ENCODE measurements at places on chromosomes 1 and 21.

DNA sequence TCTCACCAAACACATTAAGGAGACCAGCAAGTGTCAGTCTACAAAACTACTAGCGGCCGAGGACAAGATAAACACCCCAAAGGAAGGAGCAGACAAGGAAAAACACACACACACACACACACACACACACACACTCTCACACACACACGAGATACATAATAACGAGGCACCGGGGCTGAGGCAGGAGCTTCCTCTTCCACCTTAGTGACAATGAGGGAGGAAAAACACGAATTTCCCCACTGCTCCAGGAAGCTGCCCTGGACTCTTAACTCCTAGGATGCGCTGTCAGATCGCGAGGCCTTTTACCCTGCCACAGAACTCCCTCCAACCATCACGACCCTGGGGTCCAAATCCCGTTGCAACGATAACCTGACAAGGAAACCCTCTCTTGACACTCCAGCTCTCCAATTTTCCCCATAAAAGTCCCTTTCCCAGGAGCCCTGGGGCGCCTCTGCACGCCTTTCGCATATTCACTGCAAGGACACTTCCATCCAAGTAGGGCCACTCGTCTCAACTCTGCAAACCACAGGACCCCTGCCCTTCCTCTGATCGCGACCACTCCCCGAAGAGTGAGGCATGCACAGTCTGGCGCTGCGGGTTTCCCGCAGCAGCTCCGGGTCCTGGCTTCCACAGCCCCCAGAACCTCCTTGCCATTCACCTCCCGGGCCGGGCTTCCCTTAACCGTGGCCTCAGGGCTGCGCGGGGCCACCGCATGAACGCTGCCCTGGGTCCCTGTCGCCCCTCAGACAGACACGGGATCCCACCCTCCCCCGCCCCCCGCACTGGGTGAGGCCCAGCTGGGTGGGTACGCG is 581 bp downstream of the ETV3 start:
- DNase-seq = no peak
- peak overlapping the region; percentile 97 for H3K27ac ChIP-seq
- peaks cover 9% of the 10 kb centered on the region for H3K36me3 ChIP-seq
- no peaks in the 10 kb centered on the region for H3K27me3 ChIP-seq

DNA sequence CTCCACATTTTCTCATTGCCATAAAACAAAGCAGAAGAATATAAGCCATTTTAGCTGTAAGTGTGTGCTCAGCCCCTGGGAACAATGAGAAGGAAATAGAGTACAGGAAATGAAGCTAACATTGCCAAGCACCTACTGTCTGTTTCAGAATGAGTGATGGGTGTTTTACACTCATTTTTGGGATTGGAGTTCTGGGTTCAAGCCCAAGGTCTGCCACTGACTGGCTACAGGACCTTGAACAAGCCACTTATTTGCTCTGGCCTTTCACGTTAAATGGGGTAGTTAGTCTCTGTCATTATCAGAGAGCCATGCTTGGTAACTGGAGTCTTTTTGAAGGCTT is 80.7 kb upstream of the KAZN start:
- H3K27me3 ChIP-seq = peaks cover 27% of the 10 kb centered on the region
- H3K4me1 ChIP-seq = no peaks in the 10 kb centered on the region
- no peaks in the 10 kb centered on the region for H3K36me3 ChIP-seq
- no peak for DNase-seq

- H3K4me3 ChIP-seq = no peak overlapping the region
- H3K27ac ChIP-seq = no peak overlapping the region
- H3K27me3 ChIP-seq = peaks cover 11% of the 10 kb centered on the region
- DNase-seq = no peak
- H3K4me1 ChIP-seq = no peaks in the 10 kb centered on the region
Measured at GRCh38 chr1:162305969-162306368, 70.7 kb downstream of the SPATA46 start.

- H3K36me3 ChIP-seq = peaks cover 5% of the 10 kb centered on the region
- H3K27me3 ChIP-seq = peaks cover 69% of the 10 kb centered on the region
- no peak overlapping the region for H3K4me3 ChIP-seq
- no peak overlapping the region for H3K27ac ChIP-seq
Measured at GRCh38 chr1:157696966-157697628, 3.5 kb downstream of the FCRL3 start.

- H3K36me3 ChIP-seq = no peaks in the 10 kb centered on the region
- H3K27ac ChIP-seq = peak overlapping the region; percentile 16
- peaks cover 16% of the 10 kb centered on the region for H3K4me1 ChIP-seq
- H3K27me3 ChIP-seq = no peaks in the 10 kb centered on the region
- peak overlapping the region; percentile 77 for H3K4me3 ChIP-seq
Measured at GRCh38 chr1:194289569-194290266, 1103.3 kb upstream of the B3GALT2 start.

GRCh38 chr1:22237433-22238093 is 94.7 kb upstream of the WNT4 start:
- H3K27ac ChIP-seq = no peak overlapping the region
- no peak for DNase-seq
- peaks cover 2% of the 10 kb centered on the region for H3K36me3 ChIP-seq
- no peaks in the 10 kb centered on the region for H3K4me1 ChIP-seq
- no peak overlapping the region for H3K4me3 ChIP-seq

DNA sequence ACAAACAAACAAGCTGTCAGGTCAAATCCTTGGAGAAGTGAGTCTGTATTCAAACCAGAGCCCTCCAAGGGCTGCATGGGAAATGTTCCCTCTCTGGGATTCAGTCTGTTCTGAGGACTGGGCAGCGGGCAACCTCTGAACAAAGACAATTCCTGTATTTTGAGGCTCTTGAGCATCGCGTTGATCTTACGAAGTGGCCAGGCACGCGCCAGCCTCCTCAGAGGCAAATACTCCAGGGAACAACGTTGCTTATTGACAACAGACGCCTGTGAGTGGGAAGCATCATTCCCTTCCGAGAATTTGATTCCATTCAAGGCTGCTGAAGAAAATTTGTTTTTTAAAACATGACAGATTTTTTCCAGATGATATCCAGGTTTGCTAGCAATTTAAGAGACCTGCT is 20.0 kb upstream of the TACSTD2 start:
- no peak overlapping the region for H3K27ac ChIP-seq
- peaks cover 39% of the 10 kb centered on the region for H3K27me3 ChIP-seq
- no peak overlapping the region for H3K4me3 ChIP-seq
- DNase-seq = no peak
- H3K36me3 ChIP-seq = peaks cover 2% of the 10 kb centered on the region

DNA sequence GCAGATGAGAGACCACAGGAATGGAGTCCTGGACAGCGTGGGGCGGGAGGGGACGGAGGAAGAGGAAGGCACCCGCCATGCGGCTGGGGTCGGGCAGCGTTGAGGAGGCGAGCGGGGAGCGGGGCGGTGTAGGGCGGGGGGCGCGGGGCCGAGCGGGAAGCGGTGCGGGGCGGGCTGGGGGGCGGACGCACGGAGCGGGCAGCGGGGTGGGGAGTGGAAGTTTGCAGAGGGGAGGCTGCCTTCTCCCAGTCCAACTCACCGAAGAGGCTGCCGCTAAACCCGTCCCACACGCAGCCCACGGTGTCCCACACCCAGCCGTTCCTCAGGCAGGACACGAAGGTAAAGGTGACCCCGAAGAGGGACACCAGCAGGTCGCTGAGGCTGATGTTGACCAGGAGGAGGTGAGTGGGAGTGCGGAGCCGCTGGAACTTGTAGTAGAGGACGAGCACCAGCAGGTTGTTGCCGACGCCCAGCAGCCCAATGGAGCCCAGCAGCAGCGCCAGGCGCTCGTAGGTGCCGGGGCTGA is 483 bp downstream of the CHML start:
- peaks cover 16% of the 10 kb centered on the region for H3K4me1 ChIP-seq
- peak overlapping the region; percentile 67 for H3K27ac ChIP-seq
- H3K27me3 ChIP-seq = no peaks in the 10 kb centered on the region
- peak overlapping the region; percentile 91 for H3K4me3 ChIP-seq
- peaks cover 3% of the 10 kb centered on the region for H3K36me3 ChIP-seq

- no peak overlapping the region for H3K4me3 ChIP-seq
- H3K27me3 ChIP-seq = peaks cover 36% of the 10 kb centered on the region
- H3K4me1 ChIP-seq = no peaks in the 10 kb centered on the region
- no peak overlapping the region for H3K27ac ChIP-seq
- H3K36me3 ChIP-seq = no peaks in the 10 kb centered on the region
Measured at GRCh38 chr1:58063095-58063494, 483.4 kb downstream of the OMA1 start.

- no peak overlapping the region for H3K27ac ChIP-seq
- peaks cover 15% of the 10 kb centered on the region for H3K4me1 ChIP-seq
- DNase-seq = no peak
Measured at GRCh38 chr1:151958959-151959358, 34.7 kb downstream of the S100A10 start.

DNA sequence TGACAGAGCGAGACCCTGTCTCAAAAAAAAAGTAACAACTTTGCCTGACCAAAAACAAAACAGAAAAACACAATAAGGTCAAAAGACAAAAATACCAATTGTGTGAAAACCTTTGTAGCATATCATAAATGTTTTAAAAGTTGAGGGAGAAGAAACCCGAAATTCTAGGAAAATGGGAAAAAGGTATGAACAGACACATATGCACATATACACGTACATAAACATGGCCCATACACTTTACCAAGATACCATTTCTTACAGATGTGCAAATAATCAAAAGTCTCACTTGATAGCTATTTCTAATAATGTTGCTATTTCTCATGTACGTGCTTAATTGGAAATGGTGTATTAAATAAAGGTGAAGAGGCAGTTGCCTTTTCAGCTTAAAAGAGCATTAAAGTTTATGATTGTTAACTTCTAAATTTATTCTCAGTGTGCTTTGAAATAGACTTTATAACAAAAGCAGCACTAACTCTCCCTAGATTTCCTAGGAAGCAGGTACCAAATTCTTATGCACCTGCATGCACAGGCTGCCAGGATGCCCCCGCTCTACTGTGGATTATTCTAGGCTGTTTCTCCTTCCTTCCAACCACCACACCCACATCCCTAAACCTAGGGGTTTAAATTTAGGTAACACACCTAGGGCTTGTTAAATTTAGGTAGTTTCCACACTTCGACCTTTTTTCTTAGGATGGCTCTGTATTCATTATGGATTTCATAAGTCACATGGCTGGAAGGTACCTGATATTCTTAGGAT is 33.8 kb downstream of the ADARB1 start:
- H3K4me1 ChIP-seq = peaks cover 57% of the 10 kb centered on the region
- no peak overlapping the region for H3K4me3 ChIP-seq
- no peak for DNase-seq
- H3K27ac ChIP-seq = no peak overlapping the region

GRCh38 chr1:155000411-155000725 is 2.2 kb upstream of the ZBTB7B start:
- DNase-seq = no peak
- H3K27ac ChIP-seq = peak overlapping the region; percentile 96
- H3K27me3 ChIP-seq = no peaks in the 10 kb centered on the region
- peak overlapping the region; percentile 99 for H3K4me3 ChIP-seq
- H3K36me3 ChIP-seq = peaks cover 3% of the 10 kb centered on the region

DNA sequence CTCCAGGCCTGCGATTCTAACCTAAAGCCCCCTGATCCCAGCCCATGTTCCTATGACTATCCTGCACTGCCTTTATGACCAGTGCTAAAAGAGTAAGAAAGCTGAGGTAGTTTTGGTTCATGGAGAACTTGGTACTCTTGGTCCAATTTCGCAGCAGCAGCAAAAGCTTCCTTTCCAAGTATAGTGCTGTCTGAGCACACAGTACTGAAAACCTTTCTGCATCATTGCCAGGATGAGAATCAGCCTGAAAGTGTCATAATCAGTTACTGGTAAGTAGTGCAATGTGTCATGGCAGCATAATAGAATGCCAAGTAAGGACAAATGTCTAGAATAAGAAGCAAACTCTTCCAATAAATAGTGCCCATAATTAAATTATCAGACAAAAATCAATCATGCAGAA is 889.6 kb upstream of the ADGRL4 start:
- no peak for DNase-seq
- no peak overlapping the region for H3K27ac ChIP-seq
- no peak overlapping the region for H3K4me3 ChIP-seq
- H3K27me3 ChIP-seq = no peaks in the 10 kb centered on the region
- H3K36me3 ChIP-seq = no peaks in the 10 kb centered on the region

GRCh38 chr1:95003433-95003738 is 69.4 kb downstream of the ALG14 start:
- DNase-seq = no peak
- no peak overlapping the region for H3K27ac ChIP-seq
- no peaks in the 10 kb centered on the region for H3K27me3 ChIP-seq
- no peak overlapping the region for H3K4me3 ChIP-seq
- H3K36me3 ChIP-seq = no peaks in the 10 kb centered on the region

DNA sequence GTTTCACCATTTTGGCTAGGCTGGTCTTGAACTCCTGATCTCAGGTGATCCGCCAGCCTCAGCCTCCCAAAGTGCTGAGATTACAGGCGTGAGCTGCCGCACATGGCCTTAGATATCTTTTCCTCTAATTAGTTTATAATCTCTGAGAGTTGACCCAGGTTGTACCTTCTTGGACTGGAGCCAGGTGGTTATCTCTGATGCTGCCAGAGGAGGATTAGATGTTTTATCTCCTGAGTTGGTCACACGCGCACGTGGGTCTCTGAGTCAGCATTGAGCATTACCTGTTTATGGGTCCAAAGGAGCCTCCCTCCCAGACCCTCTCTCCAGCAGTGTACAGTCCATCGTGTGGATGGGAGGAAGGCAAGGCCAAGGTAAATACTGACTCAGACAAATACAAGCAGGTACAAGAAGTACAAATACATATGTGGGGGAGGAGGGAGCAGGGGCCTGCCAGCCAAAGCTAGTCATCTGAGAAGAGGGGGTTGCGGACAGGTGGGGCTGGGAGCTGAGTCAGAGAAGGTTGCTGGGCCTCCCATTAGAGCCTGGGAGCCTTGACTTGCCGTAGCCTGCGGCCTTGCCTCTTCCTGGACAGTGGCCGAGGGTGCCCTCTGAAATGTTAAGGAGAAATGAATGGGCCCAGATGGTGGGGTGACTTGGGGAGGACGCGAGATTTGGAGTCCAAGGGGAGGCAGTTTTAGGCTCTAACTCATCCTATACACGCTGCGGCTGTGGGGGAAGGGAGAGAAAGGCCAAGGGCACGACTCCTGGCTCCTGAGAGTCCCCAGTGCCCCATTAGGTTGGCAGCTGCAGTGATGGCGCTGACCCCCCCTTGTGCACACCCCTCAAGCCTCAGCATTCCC is 13.1 kb downstream of the IL6R start:
- peaks cover 7% of the 10 kb centered on the region for H3K36me3 ChIP-seq
- H3K4me3 ChIP-seq = peak overlapping the region; percentile 89
- DNase-seq = no peak
- no peaks in the 10 kb centered on the region for H3K27me3 ChIP-seq
- H3K27ac ChIP-seq = peak overlapping the region; percentile 98

Data from T-helper 17 cell (primary cell).